ENCODE measurements at places on chromosomes 13 and 19. TPM values are rescaled to one million over a fixed set of nuclear protein-coding genes. Genes with fewer than 3 reads are reported as not detected.

- DNase-seq = no peak
- H3K27ac ChIP-seq = no peak overlapping the region
Measured at GRCh38 chr19:56718231-56718630, 46.7 kb upstream of the ZNF835 start.

DNA sequence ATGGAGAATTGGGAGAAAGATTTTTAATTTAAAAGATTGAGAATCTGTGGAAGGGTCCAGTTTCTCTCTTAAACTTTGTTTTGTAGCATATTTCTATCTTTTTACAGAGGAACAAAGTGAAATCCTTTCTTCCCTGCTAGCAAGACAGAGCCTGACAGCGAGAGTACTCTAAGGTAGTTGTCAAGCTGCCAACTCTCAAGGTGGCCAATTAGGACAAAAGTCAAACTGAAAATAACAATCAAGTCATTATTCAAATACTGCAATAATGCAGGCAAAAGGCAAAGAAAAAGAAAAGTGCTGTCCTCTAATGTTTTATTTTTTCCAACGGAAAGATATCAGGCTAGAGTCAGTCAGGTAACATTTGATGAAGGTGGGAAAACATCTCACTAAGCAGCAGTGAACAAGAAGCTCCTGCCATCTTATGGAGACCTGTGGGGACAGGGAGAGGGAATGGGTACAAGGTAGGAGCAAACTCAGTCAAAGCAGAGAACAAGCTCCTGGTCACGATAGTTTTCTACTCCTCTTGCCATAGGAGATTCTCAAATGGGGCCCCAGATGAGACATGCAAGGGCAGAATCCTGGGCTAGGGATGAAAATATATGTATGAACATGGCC, 801.9 kb upstream of the SLITRK1 start:
- H3K27ac ChIP-seq = no peak overlapping the region
- H3K27me3 ChIP-seq = no peaks in the 10 kb centered on the region
- H3K4me1 ChIP-seq = no peaks in the 10 kb centered on the region
- no peak for DNase-seq
- no peaks in the 10 kb centered on the region for H3K36me3 ChIP-seq

GRCh38 chr19:48578891-48579290, 26.9 kb downstream of the SULT2B1 start:
- no peak overlapping the region for H3K27ac ChIP-seq
- H3K36me3 ChIP-seq = no peaks in the 10 kb centered on the region
- H3K4me3 ChIP-seq = no peak overlapping the region
- H3K27me3 ChIP-seq = no peaks in the 10 kb centered on the region

DNA sequence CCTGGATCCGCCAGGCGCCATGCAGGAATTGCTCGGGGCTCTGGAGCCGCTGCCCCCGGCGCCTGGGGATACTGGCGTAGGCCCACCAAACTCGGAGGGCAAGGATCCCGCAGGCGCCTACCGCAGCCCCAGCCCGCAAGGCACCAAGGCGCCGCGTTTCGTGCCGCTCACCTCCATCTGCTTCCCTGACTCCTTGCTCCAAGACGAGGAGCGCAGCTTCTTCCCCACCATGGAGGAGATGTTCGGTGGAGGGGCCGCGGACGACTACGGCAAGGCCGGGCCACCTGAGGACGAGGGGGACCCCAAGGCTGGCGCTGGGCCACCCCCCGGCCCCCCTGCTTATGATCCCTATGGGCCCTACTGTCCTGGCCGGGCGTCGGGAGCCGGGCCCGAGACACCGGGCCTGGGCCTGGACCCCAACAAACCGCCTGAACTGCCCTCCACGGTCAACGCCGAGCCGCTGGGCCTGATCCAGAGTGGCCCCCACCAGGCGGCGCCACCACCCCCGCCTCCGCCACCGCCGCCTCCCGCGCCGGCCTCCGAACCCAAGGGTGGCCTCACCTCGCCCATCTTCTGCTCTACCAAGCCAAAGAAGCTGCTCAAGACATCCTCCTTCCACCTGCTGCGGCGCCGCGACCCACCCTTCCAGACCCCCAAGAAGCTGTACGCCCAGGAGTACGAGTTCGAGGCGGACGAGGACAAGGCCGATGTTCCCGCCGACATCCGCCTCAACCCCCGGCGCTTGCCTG, 6.1 kb downstream of the PRR12 start:
- no peak for DNase-seq
- H3K27ac ChIP-seq = no peak overlapping the region
- no peak overlapping the region for H3K4me3 ChIP-seq
- peaks cover 23% of the 10 kb centered on the region for H3K36me3 ChIP-seq
- H3K27me3 ChIP-seq = no peaks in the 10 kb centered on the region

GRCh38 chr19:37983916-37984315, 76.9 kb downstream of the SIPA1L3 start:
- no peak overlapping the region for H3K4me3 ChIP-seq
- H3K27ac ChIP-seq = no peak overlapping the region
- H3K27me3 ChIP-seq = no peaks in the 10 kb centered on the region
- peaks cover 8% of the 10 kb centered on the region for H3K4me1 ChIP-seq
- no peaks in the 10 kb centered on the region for H3K36me3 ChIP-seq

GRCh38 chr13:22883262-22883840, 297.4 kb upstream of the SGCG start:
- no peaks in the 10 kb centered on the region for H3K27me3 ChIP-seq
- no peak overlapping the region for H3K27ac ChIP-seq
- no peaks in the 10 kb centered on the region for H3K4me1 ChIP-seq
- H3K36me3 ChIP-seq = no peaks in the 10 kb centered on the region

GRCh38 chr19:7529610-7530490, 5.7 kb upstream of the PNPLA6 start:
- no peak overlapping the region for H3K4me3 ChIP-seq
- no peaks in the 10 kb centered on the region for H3K27me3 ChIP-seq
- no peak overlapping the region for H3K27ac ChIP-seq
- H3K4me1 ChIP-seq = no peaks in the 10 kb centered on the region

- no peak overlapping the region for H3K4me3 ChIP-seq
- H3K27ac ChIP-seq = no peak overlapping the region
- H3K27me3 ChIP-seq = no peaks in the 10 kb centered on the region
- no peak for DNase-seq
Measured at GRCh38 chr19:37936886-37937285, 29.9 kb downstream of the SIPA1L3 start.

DNA sequence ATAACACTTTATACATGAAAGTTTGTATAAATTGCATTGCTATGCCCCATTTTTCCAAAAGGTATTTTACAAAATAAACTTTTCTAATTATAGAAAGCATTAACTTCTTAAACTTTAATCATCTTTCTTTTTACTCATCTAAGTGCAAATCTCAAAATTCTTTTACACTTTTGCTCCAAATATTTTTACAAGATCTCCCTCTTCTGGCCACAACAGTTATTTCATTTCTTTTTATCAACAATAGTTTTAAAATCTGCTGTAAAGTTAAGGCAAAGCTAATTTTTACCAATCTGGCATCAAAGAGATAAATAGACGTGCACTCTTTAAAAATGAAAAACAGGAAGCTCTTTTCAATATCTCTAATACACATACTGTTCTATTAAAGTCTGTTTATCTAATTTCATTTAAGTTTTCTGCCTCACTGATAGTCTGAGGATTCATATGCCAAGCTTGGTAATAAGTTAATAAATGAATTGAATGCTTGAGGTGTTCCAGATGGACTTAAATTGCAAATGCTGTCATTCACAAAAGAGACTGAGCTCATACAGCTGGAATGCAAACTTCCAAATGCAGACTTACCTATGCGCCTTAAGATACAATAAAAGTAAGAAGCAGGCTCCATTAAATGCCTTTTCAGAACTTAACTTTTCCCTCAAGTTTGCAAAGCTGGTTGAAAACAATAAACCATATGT, 583.0 kb upstream of the ATXN8OS start:
- no peak overlapping the region for H3K4me3 ChIP-seq
- no peaks in the 10 kb centered on the region for H3K27me3 ChIP-seq
- DNase-seq = no peak
- H3K36me3 ChIP-seq = no peaks in the 10 kb centered on the region
- H3K27ac ChIP-seq = no peak overlapping the region

DNA sequence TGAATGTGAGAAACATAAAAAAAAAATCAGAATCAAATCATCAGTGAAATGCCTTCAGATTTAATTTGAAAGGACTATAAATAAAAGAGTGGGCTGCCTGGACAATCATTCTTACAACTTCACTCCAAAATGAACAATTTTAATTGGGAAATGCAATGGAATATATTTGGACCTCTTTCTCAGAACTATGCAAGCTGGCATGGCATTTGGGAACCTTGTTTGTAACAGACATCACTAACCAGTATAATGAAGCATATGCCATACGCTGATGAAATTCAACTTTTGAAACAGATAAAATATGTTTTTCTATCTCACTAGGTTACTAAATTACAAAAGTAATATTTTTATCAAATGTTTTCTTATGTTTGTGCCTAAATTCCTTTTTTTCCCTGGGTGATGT, 64.2 kb upstream of the FAM216B start:
- peaks cover 3% of the 10 kb centered on the region for H3K4me1 ChIP-seq
- no peaks in the 10 kb centered on the region for H3K27me3 ChIP-seq
- H3K36me3 ChIP-seq = no peaks in the 10 kb centered on the region
- no peak overlapping the region for H3K4me3 ChIP-seq

- peak overlapping the region; percentile 57 for H3K27ac ChIP-seq
- H3K27me3 ChIP-seq = no peaks in the 10 kb centered on the region
- DNase-seq = peak; percentile 92
- peak overlapping the region; percentile 1 for H3K4me3 ChIP-seq
- H3K36me3 ChIP-seq = no peaks in the 10 kb centered on the region
- peaks cover 9% of the 10 kb centered on the region for H3K4me1 ChIP-seq
Measured at GRCh38 chr13:85528491-85529217, 270.6 kb downstream of the SLITRK6 start.

DNA sequence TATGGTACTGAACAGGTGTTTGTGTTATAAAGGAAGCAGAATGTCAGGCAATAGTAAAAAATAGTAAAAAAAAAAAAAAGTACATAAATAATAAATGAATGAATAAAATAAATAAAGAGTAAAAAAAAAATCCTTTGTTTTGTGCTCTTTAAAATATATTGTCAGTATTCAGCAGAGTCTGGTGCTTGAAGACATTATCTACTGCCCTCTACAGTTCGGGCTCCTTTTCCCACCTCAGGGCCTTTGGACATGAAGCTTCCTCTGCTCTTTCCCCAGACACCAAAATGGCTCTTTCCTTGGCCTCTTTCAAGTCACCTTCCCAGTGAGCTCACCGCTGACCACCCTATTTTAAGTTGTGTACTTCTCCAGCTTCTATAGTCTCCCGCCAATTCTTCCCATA, 137.5 kb downstream of the TNFRSF19 start:
- no peaks in the 10 kb centered on the region for H3K27me3 ChIP-seq
- peaks cover 4% of the 10 kb centered on the region for H3K4me1 ChIP-seq
- no peak overlapping the region for H3K27ac ChIP-seq
- no peak for DNase-seq
- H3K36me3 ChIP-seq = no peaks in the 10 kb centered on the region
- no peak overlapping the region for H3K4me3 ChIP-seq

- no peak overlapping the region for H3K27ac ChIP-seq
- no peak for DNase-seq
- no peak overlapping the region for H3K4me3 ChIP-seq
- H3K4me1 ChIP-seq = peaks cover 22% of the 10 kb centered on the region
- no peaks in the 10 kb centered on the region for H3K36me3 ChIP-seq
Measured at GRCh38 chr13:44273991-44274770, 99.4 kb upstream of the SERP2 start.

Gene AP2A1
- total RNA-seq = 163 TPM

Gene MLNR
- total RNA-seq = not detected

Gene CYP2A13
- total RNA-seq = not detected

Gene ONECUT3
- not detected for total RNA-seq

Gene PLK5
- total RNA-seq = not detected

Measured in astrocyte (in vitro differentiated cells and primary cell).